ENCODE measurements at places on chromosomes 4 and X.

DNA sequence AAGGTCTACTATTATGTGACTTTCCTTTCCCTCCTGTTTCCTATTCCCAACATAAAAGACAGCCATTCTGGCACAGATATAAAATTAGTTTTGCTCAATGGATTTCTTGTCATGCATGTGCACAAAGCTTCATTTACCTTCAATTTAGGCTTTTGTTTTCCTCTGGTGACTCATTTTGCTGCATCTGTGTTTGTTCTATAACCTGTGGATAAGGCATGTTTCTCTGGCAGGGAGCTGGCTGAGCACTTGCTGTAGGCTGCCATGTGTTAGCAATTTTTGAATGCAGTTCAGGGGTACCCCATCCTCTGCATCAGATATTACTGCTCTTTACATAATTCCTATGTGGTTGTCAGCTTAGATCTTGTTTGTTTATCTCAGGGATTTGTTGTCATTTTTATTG, 202.8 kb upstream of the GRID2 start:
- no peak for DNase-seq

DNA sequence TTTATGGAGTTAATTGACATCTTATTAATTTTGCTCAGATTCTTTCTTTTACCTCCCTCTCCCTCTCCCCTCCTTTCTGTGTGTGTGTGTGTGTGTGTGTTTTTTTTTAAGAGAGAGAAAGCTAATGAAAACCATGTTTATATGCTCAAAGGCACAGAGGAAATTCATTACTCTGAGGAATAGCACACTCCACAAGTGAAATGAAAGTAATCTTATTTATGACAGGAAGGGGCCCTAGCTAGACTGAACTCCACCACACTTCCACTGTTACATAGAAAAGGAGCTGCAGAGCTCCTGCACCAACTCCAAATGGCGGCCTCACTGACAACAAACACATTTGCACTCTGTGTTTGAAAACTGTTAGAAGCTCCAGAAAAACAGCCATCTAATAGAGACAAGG, 150.6 kb downstream of the RASL11B start:
- DNase-seq, result no peak

DNA sequence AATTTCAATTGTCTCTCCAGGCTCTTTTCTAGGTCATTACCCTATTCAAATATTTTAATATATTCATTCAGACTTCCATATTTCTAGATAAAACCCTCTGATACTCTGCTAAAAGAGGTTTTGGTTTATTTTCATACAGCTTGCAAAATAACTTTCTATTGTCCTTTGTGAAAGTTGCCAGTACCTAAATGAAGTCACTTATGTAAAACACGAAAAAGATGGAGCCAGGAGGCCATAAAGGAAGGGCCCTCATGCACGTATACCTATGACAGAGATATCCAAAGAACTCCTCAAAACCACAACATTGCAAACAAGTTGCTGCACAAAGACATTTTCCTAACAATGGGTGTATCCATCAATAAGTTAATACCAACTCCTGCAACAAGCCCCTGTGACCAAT, 25.7 kb upstream of the ELOVL6 start:
- no peak for DNase-seq

DNA sequence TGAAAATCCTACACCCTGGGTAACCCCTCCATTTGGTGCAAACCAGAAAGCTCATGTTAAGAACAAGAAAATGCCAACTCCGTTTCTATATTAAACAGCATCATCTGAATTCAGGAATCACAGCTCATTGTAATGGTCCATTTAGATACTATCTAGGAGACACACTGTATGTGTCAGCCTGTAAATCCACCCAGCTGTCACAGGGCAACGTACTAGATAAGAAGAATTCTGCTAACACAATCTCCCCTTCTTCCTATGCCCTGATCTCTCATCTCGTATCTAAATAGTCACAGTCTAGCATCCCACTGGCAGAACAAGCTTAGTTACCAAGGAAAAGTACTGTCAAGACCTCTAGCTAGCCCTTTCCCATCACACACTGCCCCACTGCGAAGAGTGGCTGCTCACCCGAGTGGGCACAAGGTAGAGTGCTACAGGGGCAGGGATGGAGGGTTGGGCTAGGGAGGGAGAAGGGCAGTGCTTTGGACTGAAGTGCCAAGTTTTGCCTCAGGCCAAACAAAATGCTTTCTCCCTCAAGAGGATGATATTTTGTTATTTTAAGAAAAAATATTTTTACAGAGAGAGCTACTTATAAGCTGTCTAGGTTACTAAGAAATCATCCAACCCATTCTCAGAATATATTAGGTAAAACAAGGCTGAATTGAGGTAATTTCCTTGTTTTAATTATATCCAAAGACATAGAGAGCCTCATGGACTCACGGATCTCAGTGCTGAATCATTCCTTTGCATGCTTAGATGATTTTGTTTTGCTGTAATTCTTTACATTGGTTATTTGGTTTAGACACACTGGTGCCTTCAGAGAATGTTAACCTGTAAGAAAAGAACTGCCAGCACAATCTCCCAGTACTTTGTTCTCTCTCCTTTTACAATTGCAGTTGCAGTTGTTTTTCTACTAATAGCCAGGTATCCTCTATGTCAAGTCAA, 196.6 kb downstream of the PRDM5 start:
- DNase-seq, result no peak

DNA sequence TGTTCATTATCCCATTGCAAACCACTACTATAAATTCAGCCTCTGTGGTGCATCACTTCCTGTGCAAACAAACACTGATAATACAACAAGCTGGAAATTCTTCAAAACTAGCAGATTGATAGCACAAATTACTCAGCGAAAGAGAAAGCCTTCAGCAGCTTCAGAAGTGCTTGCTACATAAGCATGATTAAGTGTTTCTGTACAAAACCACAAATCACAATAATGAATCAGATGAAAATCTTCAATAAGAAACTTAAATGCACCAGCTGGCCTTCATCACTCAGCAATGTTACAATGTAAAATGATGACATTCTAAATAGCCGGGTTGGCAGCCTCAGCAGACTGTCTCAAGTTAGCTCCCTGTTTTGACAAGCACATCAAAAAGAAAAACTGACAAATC, 262.2 kb downstream of the SPOCK3 start:
- no peak for DNase-seq

- DNase-seq, result no peak
These were observed 5.8 kb upstream of the CDK16 start for GRCh38 chrX:47212381-47213293.

DNA sequence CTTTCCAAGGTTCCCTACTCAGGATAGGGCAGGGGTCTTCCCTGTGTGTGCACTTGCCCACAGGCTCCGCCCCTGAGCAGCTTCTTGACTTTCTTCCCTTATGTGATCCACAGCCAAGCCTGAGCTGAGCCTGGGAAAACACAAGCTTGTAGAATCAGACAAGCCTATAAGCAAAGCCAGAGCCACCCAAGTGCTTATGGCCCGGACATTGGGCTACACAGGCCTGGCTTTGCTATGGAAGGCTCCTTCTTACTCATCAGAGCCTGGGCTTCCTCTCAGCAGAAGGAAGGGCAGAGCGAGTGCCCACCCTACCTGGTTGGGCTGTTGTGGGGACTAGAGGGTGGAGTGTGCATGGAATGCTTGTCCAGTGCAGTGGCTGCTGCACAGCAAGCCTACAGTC, 1.3 kb upstream of the TNIP2 start:
- no peak for DNase-seq

DNA sequence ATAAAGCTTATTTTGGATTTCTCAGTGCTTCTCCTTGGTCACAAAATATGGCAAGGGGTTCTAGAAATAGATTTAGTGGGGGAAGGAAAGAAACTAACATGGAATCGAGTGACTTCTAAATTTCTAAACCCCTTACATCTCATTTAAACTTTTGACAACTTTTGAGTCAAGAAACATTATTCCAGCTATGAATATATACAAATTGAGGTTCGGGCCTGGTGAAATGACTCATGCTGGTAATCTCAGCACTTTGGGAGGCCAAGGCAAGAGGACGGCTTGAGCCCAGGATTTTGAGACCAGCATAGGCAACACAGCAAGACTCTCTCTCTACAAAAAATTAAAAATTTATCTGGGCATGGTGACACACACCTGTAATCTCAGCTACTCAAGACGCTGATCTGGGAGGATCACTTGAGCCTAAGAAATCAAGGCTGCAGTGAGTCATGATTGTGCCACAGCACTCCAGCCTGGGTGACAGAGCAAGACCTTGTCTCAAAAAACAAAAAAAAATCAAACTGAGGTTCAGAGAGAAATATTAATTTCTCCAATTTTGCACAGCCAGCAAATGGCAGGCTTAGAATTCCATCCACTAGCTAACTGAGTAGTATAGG, 99.8 kb downstream of the ANXA3 start:
- no peak for DNase-seq

DNA sequence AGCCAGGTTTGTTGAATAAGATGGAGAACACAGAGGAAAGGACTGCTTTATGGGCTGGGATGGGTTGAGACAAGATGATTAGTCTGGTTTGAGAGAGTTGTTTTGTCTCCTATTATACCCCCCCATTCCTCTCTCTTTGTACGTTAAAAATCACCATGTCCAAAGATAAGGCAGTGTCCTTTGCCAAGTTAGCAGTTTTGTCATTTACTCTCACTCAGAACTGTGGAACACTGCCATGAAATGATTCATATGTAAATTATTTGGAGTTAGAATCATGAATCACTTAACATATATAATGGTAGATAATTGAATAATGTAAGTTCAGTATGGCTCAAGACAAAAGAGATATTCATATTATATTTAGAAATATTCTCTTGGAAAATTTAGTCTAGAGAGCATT, 151.3 kb downstream of the DCLK2 start:
- no peak for DNase-seq

- DNase-seq, result no peak
These were observed 931 bp downstream of the DDX60 start for GRCh38 chr4:168317621-168318020.

- no peak for DNase-seq
These were observed 89.4 kb upstream of the TLL1 start for GRCh38 chr4:165783626-165784025.

DNA sequence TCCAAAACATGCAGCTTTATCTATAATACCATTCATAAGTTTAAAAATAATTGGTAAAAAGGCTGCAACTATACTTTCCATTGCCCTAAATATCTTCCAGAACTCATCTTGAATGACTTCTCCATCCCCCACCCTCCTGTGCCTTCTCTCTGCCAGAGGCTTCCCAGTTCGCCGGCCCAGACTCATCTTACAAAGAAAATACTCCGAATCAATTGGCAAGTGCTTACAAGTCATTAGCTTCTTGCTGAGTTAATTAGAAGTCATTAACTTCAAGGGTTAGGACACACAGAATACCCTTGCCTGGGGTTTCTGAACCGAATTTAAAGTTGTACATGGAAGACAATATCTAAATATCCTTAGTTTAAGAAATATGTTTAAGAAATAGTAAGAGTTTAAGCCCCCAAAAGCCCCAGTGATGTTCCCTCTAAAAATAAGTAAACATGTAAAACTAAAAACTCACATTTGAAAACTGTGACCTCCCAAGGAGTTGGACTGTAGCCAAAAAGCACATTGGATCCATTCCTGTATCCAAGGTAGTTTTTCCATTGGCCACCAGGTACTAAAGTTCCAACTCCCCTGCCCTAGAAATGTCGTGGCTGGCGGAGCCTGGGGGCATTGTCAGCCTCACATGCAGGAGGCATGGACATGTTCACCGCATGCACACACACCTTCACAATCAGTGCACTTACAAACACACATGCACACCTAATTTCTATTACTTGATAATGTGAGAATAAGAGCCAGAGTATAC, 535.2 kb upstream of the FAT1 start:
- DNase-seq, result no peak

- no peak for DNase-seq
These were observed 51.3 kb upstream of the LEF1 start for GRCh38 chr4:108219998-108220397.

- DNase-seq, result no peak
These were observed 46.0 kb upstream of the ATP8A1 start for GRCh38 chr4:42702895-42703294.

- no peak for DNase-seq
These were observed 24.0 kb downstream of the NPY5R start for GRCh38 chr4:163367651-163368050.

GRCh38 chr4:129098531-129099001, 2.6 kb downstream of the C4orf33 start:
- DNase-seq, result no peak

- no peak for DNase-seq
These were observed 1.1 kb downstream of the PLAC8 start for GRCh38 chr4:83113429-83113786.

- no peak for DNase-seq
These were observed 573.8 kb upstream of the NDST4 start for GRCh38 chr4:115687052-115687755.

DNA sequence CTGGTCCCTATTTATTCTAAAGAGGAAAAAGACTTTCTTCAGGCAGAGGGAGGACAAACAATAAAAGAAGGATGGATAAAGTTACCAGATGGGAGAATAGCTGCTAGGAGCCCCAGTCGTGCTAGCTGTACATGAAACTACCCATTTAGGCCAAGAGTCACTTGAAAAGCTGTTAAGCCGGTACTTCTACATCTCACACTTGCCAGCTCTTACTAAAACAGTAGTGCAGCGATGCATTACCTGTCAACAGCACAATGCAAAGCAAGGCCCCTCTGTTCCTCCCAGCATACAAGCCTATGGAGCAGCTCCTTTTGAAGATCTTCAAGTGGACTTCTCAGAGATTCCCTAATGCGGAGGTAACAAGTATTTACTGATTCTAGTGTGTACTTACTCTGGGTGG, 1138.8 kb downstream of the ARAP2 start:
- no peak for DNase-seq

- DNase-seq, result peak; percentile 32
These were observed 96.7 kb downstream of the ITM2A start for GRCh38 chrX:79270401-79270800.

DNA sequence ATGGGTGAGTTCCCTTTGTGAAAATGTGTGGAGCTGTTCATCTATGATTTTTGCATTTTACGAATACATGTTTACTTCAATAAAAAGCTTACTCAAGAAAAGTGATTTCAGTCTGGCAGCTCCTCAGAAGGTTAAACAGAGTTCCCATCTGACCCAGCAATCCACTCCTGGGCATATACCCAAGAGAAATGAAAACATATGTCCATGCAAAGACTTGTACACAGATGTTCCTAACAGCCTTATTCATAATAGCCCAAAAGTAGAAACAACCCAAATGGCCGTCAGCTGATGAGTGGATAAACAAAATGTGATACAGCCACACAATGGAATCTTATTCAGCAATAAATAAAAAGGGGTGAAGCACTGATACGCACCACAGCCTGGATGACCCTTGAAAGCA, 20.8 kb downstream of the CLCN4 start:
- DNase-seq, result no peak

- DNase-seq, result no peak
These were observed 31.8 kb downstream of the ANXA10 start for GRCh38 chr4:168124008-168124641.

DNA sequence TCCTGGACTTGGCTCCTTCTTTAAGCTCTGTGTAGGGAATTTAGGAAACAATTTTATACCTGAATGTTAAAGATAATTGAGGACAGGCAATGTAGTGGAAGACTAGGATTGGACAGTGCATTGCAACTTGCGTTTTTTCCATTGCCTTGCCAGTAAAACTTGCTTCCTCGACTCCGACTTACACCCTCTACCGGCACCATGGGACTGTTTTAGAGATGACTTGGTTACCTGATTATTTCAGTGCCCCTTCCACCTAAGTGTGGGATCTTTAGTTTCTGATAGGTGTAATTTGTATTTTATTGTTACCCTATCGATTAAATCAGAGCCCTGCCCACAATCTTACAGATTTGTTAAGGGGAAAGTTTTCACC, 1.2 kb downstream of the PRPS1 start:
- no peak for DNase-seq

- no peak for DNase-seq
These were observed 251.6 kb downstream of the ARHGAP24 start for GRCh38 chr4:85726555-85726954.

GRCh38 chrX:132483488-132483887, 5.3 kb downstream of the MBNL3 start:
- DNase-seq, result no peak

Data from effector CD8-positive, alpha-beta T cell (primary cell).